Tongue (tissue), 3 donors: ENCODE measurements at places on chromosomes 5 and 9.

- DNase-seq, result no peak
Observed at GRCh38 chr5:159899067-159900049, 16.9 kb upstream of the ADRA1B start.

DNA sequence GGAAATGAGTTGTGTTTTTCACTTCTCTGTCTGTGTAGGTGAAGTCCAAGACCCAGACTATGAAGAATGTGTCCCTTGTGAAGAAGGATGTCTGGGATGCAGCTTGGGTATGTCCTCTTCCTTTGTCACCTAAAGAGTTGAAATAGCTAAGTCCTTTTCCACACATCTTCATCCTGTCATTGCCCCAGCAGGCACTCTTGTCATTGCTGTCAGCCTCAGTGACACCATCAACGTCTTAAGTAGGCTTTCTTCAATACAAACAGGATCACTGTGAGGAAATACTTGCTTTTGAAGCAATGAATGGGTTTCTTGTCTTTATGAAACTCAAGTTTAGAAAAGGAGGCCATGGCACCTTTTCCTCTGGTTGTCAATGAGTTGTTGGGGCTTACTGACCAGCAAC is 153.6 kb downstream of the RFK start:
- DNase-seq, result no peak

DNA sequence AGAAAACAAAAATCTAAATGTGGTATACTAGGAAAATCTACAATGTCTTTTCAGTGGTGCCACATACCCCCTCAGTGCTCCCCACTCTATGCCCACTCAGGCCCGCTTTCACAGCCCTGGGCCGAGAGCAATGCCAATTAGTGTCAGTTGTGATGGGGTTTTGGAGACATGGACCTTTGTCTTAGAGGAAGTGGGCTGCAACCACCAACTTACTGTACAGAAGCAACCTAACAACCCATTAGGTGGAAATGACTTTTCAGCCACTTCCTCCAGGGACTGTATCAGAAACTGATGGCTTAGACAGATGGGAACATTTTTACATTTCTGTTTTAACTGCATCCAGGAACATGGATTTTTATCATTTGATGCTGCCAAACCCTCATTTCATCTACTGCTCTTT is 268.0 kb downstream of the BNC2 start:
- DNase-seq, result no peak

GRCh38 chr5:15609076-15609725 is 109.2 kb downstream of the FBXL7 start:
- DNase-seq, result no peak

DNA sequence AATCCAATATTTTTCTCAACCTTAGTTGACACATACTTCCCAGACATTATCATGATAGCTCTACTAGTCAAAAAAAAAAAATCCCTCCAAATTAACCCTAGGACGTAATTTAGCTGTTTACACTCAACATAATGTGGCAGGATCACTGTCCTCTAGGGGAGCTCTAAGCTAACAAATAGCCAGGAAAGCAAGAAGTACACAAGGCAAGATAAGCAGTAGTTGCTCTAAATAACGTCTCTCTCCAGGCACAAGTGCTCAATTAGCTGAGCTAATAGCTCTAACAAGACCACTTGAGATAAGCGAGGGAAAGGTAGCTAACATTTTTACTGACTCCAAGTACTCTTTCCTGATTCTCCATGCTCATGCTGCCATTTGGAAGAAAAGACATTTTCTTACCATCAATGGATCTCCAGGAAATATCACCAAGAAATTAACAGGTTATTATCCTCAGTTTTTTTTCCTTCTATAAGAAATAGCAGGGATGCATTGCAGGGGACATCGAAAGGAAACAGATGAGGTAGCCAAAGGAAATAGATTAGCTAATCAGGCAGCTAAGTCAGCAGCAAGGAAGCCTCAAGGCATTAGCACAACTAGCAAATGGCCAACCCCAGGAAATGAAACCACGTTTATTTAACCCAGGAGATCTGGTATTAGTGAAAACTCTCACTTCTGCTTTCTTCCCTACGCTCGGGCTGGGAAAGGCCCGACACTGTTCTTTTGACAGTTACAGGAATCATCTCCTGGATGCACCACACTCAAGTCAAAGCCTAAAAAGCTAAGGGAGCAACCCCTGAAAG is 614.1 kb downstream of the PTPRD start:
- no peak for DNase-seq

DNA sequence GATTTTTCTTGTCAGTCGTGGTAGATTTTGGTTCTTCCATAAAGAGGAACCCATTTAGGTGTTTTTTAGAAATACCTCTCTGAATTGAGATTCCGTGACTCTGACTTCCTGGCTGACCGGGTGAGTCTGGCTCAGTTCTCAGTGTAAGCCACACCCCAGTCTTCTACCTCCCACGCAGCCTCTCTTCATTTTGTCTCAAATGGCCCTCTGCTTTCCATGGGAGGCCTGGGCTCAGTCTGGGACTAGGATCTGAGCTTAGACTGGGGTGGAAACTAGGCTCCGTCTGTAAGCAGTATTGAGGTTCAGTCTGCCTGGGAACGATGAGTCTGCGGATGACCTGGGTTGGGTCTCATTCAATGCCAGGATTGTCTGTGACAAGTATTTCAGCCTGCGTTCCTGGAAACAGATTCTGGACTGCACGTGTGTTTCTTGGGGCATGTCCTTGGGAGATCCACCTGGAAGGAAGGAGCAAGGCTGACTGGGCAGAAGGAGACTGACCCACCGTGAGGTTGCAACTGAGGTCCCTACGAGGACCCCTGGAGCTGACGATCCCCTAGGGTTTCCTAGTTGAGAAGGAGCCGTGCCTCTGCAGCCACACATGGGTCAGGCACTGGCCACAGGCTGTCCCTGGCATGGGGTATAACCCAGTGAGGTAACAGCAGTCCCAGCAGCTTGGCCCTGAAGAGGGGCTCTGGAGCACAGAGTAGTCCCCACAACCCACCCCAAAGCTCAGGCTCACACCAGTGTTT is 12.4 kb upstream of the CRB2 start:
- no peak for DNase-seq

GRCh38 chr5:38471709-38472108 is 84.7 kb downstream of the LIFR start:
- DNase-seq, result no peak

- no peak for DNase-seq
Observed at GRCh38 chr9:120864719-120865118, 12.3 kb downstream of the PHF19 start.

DNA sequence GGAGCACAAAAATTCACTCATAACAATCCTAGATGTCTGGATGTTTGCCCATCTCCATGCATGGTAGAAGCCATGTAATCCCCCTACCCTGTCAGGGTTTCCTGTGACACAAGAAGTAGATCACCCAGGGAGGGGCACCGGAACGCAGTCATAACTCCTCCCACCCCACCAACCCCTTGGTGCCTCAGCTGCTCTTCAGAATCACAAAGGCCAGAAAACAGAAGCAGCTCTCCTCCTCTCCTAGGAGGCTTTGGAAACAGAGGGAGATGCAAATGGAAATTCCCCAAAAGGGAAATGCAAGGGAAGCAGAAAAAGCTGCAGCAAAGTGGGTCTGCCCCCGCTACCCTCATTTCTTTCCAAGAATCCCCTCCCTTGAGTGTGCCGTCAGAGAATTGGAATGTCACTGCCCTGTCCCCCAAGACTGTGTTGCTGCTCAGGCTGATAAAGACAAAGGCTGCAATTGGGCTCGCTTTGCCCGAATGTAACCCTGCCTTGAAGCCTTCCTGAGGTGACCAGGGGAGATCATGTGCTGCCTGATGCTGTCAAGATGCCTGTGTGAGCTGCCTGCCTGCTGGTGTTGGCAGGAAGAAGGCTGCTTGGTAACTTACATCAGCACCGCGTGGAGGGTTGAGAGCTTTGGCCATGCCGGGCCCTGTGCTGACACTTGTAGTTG is 65.5 kb upstream of the ABCA1 start:
- DNase-seq, result peak; percentile 72

DNA sequence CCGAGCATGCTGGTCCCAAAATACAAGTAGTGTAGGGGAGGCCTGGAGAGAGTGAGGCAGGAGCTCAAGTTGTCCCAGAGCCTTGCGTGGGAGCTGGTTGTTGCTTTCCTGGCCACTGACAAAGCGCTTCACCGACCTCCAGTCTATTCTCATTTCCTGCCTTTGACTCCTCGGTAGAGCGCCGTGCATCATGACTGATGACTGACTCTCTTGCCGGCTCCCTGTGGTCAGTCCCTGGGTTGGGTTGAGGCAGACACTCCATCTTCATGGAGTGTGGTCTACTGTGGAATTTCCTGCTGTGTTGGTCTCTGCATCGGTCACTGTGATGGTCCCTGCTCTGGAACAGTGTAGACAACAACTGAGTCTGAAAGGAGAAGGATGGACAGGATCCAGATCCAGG is 175.1 kb upstream of the S1PR3 start:
- DNase-seq, result no peak

- DNase-seq, result no peak
Observed at GRCh38 chr9:125460883-125461635, 199.4 kb downstream of the GAPVD1 start.

DNA sequence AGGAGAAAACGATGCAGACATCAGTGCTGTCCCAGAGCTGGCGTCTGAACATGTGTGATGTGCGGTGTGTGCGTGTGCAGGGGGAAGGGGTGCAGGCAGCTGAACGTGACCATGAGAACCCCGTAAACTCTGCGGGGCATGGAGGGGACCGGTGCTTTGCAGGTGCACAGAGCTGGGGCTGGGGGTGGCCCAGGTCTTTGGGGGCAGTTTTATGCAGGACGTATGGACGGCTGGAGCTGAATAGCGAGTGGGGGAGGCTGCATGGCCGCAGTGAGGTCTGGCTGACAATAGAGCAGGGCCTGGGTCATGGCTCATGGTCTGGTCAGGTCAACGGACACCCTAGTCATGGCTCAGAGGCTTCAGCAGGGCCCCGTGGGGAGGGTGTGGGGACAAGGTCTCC is 3.3 kb upstream of the EXOC3 start:
- DNase-seq, result no peak

DNA sequence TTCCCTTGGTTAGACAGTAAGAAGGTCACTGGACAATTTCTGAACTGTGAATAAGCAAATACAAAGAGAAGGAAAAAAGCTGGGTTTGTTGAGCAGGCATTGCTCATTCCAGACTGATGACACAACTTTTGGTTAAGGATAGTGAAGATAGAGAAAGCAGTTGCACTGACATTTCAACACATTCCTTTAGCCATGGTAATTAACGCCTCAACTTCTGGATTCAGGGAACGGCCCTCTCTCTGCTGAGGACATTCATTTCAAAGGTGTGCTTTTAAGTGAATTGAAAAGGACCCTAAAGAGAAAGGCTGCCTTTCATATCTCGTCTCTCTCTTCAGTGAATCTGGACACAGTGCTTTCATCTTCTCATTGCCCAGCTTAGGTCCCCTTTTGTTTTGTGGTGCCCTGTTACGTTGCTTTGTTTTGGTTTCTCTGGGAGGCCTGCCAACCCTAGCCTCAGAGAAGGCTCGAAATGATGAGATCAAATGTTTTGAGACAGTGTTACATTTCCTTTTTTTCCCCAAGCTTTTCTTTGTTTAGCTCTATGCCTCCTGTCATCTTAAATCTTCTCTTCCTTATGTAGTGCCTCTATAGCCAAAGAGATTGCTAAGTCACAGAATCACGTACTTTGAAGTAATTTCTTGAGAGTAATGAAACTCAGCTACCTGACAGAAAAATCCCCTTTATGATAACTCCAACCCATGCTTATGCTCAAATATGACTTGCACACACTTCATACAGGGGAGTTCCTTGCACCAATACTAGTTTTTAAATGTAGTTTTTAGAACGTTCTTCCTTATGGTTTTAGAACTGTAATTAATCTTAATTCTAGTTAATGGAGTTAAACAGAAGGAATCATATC is 94.4 kb upstream of the IFNE start:
- DNase-seq, result peak; percentile 30

- DNase-seq, result peak; percentile 45
Observed at GRCh38 chr5:72110394-72111013, 3.2 kb downstream of the MAP1B start.

GRCh38 chr5:75078027-75078426 is 25.7 kb upstream of the GCNT4 start:
- no peak for DNase-seq

DNA sequence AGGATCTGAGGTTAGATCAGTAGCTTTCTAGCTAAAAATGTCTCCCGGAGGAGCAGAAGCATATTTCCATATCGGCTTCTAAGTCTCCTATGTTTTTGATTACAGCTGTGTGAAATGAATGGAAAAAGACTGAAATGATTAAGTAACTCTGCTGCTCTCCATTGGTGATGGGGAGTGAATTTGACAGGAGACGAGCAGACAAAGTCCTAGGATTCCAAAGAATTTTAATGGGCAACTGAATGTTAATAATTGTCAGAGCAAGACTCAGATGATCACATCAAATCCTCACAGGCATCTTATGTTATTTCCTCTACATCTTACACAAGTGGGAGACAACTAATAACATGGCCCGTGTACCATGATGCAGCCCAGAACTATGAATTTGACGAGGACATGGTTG is 66.8 kb downstream of the LIX1 start:
- no peak for DNase-seq

DNA sequence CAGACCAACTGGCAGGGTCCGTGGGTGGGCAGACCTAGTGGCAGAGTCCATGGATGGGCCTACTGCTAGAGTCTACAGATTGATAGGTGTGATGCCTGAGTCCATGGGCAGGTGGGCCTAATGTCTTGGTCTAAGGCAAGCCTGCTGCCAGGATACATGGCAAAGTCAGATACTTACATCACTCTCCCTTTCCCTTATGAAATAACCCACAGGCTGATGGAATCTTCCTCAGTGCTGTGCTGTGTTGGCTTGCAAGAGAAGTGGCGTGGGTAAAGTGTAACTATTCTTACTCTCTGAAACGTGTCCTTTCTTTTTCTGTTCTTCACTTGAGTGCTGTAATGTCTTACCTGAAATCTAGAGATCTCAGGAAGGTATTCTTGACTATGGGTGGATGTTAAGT is 67.3 kb upstream of the ADRB2 start:
- no peak for DNase-seq

DNA sequence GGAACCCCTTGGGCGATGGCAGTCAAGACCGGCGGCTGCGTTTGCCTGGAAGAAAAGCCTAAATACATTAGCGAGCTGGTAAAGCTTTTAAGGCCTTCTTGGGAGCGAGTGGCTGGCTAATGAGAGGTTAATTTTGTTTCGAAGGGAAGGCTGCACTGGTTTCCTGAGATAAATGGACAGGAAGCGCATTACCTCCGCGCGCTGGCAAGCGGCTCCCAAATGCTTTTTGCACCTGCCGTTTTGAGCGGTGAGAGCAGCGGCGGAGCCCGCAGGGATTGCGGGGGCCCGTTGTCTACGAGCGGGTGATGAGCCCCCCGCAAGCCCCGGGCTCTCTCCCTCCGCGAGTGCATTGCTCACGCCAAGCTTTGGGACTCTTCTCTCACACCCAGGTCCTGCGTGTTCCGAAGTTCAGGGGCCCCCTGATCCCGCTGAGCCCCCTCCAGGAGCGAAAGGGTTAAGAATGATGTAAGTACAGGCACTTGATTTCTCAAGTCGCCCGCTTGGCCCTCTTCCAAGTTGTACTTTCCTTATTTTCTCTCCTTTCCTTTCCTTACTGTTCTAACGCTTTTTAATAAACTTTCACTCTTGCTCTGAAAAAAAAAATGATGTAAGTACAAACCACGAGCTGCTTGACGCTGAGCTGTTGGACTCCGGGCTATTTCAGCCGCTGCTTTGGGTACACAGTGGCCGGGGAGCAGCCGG is 3.1 kb upstream of the RGMB start:
- peak; percentile 91 for DNase-seq
